Colonic mucosa (tissue), 4 donors: ENCODE measurements at places on chromosomes 5 and 9. TPM values are rescaled to one million over a fixed set of nuclear protein-coding genes. Genes with fewer than 3 reads are reported as not detected.

DNA sequence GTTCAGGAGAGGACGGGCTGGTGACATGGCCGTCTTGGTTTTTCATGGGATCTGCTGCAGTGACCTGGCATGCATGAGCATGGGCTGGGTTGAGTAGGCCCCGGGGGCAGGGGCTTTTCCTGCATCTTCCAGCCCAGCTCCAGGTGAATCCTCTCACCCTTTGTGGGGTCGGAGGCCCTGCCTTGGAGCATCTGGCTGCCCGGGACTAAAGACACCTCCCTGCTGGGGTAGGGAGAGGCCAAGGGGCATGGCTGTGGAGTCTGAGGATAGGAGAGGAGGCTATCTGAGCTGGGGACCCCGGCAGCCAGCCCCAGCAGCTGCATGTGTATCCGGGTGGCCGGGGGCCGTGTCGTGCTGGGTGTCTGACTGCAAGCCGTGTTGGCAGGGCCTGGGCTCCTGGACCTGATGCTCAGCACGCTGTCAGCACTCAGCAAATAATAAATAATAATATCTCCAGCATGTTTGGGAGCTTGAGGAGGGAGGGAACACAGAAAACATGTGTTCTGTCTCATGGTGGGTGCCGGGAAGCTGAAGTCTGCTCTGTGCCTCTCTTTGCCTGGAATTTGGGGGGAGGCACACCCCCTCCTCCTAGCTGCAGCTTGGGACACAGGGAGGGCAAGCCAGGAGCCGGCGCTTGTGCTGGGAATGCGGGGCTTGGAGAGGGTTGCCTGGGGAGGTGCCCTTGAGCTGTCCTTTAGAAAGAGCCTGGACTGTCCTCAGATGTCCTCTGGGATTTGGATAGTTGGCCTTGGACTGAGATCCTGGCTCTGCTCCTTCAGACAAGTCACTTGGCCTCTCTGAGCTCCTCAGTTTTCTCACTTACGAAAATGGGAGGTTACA lies 28.4 kb upstream of the PITX1 start:
- no peak for DNase-seq

GRCh38 chr9:121917375-121918335 lies 175.5 kb downstream of the TTLL11 start:
- no peak for DNase-seq

- peak; percentile 58 for DNase-seq
These were observed 4.5 kb downstream of the ROR2 start for GRCh38 chr9:91945277-91946085.

GRCh38 chr5:68711293-68712200 lies 382.3 kb upstream of the SLC30A5 start:
- DNase-seq: no peak

GRCh38 chr9:86376016-86376415 lies 21.8 kb upstream of the TUT7 start:
- no peak for DNase-seq

DNA sequence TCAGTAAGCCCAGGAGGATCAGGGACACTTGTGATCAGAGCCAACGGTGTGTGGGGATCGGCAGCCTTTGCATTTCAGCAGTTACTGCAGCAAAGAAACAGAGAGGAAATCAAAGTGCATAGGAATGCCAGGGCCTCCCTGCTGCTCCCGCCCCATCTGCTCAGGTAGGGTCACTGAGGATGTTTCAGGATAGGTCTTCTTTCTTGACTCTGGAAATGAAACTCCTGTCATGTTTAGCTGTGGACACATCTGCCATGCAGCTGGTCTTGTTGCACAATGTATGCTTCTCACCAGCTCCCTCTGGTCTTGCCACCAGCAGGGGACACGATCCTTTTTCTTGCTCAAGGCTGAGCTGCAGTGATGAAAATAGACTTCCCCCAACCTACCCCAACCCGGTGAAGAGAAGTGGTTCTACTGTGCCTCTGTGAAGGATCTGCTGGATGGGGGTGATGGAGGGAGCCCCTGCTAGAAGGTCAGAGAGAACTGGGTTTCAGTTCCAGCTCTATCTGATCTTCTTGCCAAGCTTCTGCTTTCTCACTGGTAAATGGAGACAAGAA lies 185.2 kb upstream of the KLF4 start:
- DNase-seq: no peak

Gene SAXO1
- not detected for total RNA-seq

GRCh38 chr5:176770431-176770830 lies 39.9 kb upstream of the UNC5A start:
- peak; percentile 5 for DNase-seq

GRCh38 chr5:4082966-4083564 lies 487.4 kb downstream of the IRX1 start:
- no peak for DNase-seq

DNA sequence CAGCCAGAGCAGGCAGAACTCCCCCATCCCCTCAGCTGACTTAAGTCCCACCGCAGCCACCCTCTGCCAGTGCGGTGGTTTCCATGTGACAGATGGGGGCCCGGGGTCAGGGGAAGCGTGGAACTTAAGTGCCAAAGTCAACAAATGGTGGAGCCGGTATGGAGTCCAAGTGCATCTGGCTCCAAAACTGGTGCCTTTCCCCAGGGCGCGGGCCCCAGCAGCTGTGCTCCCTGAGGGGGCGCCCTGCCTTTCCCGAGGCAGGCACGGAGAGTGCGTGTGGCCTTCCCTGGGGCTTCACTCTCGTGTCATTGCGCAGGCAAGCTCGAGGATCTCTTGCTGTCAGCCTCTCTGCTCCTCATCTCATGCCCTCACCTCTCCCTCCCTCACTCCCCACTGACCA lies 33.8 kb downstream of the SLC46A2 start:
- no peak for DNase-seq

- DNase-seq: no peak
These were observed 19.0 kb downstream of the TMEM8B start for GRCh38 chr9:35847792-35848572.

DNA sequence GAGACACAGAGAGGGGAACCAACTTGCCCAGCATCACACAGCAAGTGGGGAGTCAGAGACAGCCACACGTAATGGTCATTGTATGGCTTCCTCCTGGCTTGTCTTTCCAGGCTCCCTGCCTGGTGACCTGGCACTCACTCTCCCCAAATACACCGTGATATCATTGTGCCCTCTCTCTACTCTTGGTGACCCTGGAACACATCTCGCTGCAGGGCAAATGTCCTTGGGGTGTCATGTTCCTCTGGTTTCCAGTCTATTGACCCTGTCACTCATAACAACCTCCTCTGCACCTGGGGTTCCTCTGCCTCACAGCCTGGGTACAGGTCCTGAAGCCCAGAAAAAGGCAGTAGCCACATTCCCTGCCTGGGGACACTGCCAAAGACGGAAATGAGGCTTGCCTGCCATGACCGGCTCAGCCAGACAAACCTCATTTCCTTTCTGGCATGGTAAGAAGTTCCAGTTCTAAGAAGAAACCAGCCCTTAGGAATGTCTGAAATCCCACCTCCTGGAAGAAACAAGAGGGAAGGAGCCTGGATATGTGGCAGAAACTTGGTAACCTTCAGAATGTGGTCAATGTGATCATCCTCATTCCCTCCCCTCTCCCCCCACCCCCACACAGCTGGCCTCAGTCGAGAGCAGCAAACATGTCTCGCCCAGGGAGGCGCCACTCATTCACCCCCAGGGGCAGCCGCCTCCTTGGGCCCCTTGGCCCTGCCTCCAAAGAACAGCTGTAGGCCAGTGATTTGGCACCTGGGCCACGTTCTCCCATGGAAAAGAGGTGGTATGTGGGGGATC lies 30.6 kb upstream of the SMU1 start:
- no peak for DNase-seq

GRCh38 chr5:100505984-100506670 lies 29.0 kb upstream of the FAM174A start:
- no peak for DNase-seq
